ENCODE measurements at places on chromosomes 4 and X.

DNA sequence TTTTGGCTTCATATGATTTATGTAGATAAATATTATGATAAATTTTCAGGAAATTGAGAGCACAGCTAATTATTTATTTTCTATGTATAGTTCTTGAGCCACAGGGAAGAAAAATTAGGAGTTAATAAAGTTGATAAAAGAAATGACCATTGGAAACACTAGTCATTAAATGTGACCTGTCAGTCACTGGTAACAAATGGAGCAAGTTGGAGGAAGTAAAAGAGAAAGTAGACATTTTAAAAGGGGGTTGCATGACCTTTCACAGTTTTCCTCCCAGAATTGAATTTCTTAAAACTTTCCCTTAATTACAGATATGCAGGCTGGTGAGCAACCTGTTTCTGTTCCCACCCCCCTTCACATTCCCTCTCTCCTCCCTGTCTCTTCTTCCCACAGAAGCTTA lies 5.3 kb downstream of the SMIM9 start:
- DNase-seq, result no peak

DNA sequence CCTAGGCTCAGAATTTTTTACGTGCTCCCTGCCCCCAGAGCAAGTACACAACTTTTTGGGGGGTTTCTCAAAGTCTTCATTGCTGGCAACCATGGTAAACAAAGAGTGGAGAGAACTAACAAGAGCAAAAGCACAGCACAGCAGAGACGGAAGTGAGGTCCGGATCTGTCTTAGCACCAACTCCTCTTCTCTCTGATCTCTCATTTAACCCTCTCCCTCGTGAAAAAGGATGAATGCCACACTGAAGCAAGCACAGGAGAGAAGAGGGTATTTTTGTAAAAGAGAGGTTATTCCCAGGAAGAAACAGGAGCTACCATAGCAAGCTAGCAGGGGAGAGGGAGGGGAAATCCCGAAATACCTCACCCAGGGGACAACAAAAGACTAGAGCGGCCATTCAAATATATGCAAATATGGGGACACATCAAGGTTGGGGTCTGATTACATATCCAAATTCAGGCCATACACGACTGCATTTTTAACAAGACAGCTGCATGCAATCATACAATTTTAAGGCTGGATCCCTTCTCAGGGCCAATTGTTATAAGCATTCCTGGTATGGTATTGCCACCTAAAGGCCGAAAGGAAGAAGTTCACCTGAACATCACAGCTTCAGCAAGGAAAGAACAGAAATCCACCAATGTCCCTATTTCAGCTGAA lies 46.6 kb downstream of the CD40LG start:
- DNase-seq, result peak; percentile 49

- DNase-seq, result no peak
Observed at GRCh38 chr4:128410037-128410436, 122.4 kb upstream of the PGRMC2 start.

DNA sequence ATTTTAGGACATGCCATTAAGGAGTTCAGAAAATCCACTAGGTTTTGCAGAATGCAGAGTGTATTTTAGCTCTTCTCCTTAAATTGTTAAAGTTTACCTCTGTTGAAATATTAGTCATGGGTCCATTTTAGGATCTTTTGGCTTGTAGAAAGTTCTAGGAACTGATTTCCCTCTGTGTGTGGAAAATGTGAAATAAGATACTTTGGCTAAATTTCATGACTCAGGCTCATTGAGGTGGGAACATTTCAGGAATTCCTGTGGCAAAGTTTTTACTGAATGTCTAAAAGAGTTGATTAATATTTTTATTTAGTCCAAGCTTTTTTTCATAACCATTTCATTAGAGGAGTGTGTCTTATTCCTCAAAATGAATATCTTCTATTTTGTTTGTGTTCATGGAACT lies 7.0 kb downstream of the FHIP1A start:
- DNase-seq, result no peak

- DNase-seq, result peak; percentile 51
Observed at GRCh38 chr4:21697583-21697982, 251.0 kb downstream of the KCNIP4 start.
